ENCODE measurements at places on chromosomes 5 and 9. TPM values are rescaled to one million over a fixed set of nuclear protein-coding genes. Genes with fewer than 3 reads are reported as not detected.

TOR1A gene
- 61.8 TPM for polyA plus RNA-seq

ZBTB34 gene
- 19.5 TPM for polyA plus RNA-seq

ASS1 gene
- 0.80 TPM for polyA plus RNA-seq

GLRX gene
- 54.0 TPM for polyA plus RNA-seq

BSPRY gene
- polyA plus RNA-seq, result not detected

GOLGA1 gene
- polyA plus RNA-seq, result 23.1 TPM

NTNG2 gene
- polyA plus RNA-seq, result 0.26 TPM

DCP2 gene
- 26.2 TPM for polyA plus RNA-seq

MAN1B1 gene
- 72.0 TPM for polyA plus RNA-seq

NFIL3 gene
- polyA plus RNA-seq, result 31.6 TPM

ANKDD1B gene
- polyA plus RNA-seq, result not detected

STOM gene
- not detected for polyA plus RNA-seq

VCAN gene
- 1,274 TPM for polyA plus RNA-seq

WNK2 gene
- 37.1 TPM for polyA plus RNA-seq

EPB41L4B gene
- 4.1 TPM for polyA plus RNA-seq

ALDH7A1 gene
- polyA plus RNA-seq, result 26.4 TPM

SLC6A7 gene
- polyA plus RNA-seq, result 4.6 TPM

NRARP gene
- polyA plus RNA-seq, result 1.4 TPM

MAP1B gene
- polyA plus RNA-seq, result 234 TPM

ARHGEF37 gene
- polyA plus RNA-seq, result 0.68 TPM

CAVIN4 gene
- 14.5 TPM for polyA plus RNA-seq

IL9 gene
- not detected for polyA plus RNA-seq

SLCO6A1 gene
- not detected for polyA plus RNA-seq

C9orf152 gene
- polyA plus RNA-seq, result not detected

NUTM2G gene
- 0.18 TPM for polyA plus RNA-seq

GALNT10 gene
- polyA plus RNA-seq, result 3.1 TPM

TPPP gene
- polyA plus RNA-seq, result 9.9 TPM

PCDHGB2 gene
- polyA plus RNA-seq, result 0.30 TPM

UHRF2 gene
- polyA plus RNA-seq, result 87.5 TPM
